ENCODE measurements at places on chromosomes 5 and 9. TPM values are rescaled to one million over a fixed set of nuclear protein-coding genes. Genes with fewer than 3 reads are reported as not detected.

GRCh38 chr5:67363963-67364362, 167.4 kb upstream of the CD180 start:
- H3K27ac ChIP-seq = no peak overlapping the region
- no peak for DNase-seq
- no peaks in the 10 kb centered on the region for H3K4me1 ChIP-seq
- no peaks in the 10 kb centered on the region for H3K36me3 ChIP-seq

DNA sequence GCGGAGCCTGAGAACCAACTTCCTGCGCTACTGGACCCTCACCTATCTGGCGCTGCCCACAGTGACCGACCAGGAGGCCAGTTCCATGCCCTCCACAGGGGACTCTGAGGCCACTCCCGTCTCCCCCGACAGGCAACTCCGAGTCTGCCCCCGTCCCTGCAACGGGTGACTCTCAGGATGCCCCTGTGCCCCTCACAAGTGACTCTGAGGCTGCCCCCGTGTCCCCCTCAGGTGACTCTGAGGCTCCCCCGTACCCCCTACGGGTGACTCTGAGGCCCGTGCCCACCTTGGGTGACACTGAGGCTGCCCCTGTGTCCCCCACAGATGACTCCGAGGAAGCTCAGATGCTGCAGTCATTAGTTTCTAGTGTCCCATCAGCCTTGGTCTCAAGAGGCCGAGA, 25.1 kb downstream of the CEL start:
- H3K4me3 ChIP-seq = no peak overlapping the region
- DNase-seq = no peak
- no peaks in the 10 kb centered on the region for H3K4me1 ChIP-seq
- no peaks in the 10 kb centered on the region for H3K36me3 ChIP-seq
- no peaks in the 10 kb centered on the region for H3K27me3 ChIP-seq

- no peak for DNase-seq
- H3K27me3 ChIP-seq = no peaks in the 10 kb centered on the region
- H3K27ac ChIP-seq = no peak overlapping the region
- no peak overlapping the region for H3K4me3 ChIP-seq
- H3K4me1 ChIP-seq = no peaks in the 10 kb centered on the region
Observed at GRCh38 chr5:57137401-57137800, 36.5 kb upstream of the GPBP1 start.

The PLAC8L1 gene
- total RNA-seq = not detected

GRCh38 chr5:10825897-10826644, 65.0 kb upstream of the DAP start:
- DNase-seq = no peak
- no peaks in the 10 kb centered on the region for H3K4me1 ChIP-seq
- H3K4me3 ChIP-seq = no peak overlapping the region

DNA sequence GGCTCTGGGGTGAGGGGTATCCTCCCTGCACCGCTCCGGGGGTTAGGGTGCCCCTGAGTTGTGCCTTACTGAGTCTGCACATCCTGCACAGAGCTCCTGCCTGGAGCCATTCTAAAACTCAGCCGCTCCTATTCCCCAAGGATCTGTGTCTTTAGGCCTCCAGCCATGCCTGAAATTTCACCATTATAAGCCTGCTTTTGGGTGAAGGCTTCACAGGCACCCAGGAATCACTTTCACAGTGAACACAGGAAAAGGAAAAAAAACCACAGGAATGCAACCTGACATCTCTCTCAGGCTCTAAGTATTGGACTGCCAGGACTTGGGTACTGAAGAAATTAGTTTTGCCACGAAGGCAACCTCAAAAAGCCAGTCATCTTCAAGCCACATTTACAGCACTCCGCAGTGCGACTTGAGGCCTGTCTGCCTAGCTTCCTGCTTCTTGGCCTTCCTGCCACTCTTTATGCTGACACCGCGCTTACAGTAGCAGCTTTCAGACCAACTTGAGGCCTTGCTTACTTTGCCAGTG, 30.9 kb downstream of the GALNT10 start:
- peaks cover 36% of the 10 kb centered on the region for H3K4me1 ChIP-seq
- H3K27me3 ChIP-seq = no peaks in the 10 kb centered on the region
- peak overlapping the region; percentile 2 for H3K4me3 ChIP-seq
- peak; percentile 84 for DNase-seq

- no peaks in the 10 kb centered on the region for H3K4me1 ChIP-seq
- no peak overlapping the region for H3K27ac ChIP-seq
- peak; percentile 23 for DNase-seq
- no peaks in the 10 kb centered on the region for H3K36me3 ChIP-seq
Observed at GRCh38 chr9:117073539-117074341, 341.1 kb downstream of the ASTN2 start.

- no peaks in the 10 kb centered on the region for H3K36me3 ChIP-seq
- H3K4me3 ChIP-seq = no peak overlapping the region
- no peak overlapping the region for H3K27ac ChIP-seq
- peaks cover 14% of the 10 kb centered on the region for H3K4me1 ChIP-seq
- no peaks in the 10 kb centered on the region for H3K27me3 ChIP-seq
- no peak for DNase-seq
Observed at GRCh38 chr9:93461821-93462220, 8.4 kb upstream of the FAM120AOS start.

DNA sequence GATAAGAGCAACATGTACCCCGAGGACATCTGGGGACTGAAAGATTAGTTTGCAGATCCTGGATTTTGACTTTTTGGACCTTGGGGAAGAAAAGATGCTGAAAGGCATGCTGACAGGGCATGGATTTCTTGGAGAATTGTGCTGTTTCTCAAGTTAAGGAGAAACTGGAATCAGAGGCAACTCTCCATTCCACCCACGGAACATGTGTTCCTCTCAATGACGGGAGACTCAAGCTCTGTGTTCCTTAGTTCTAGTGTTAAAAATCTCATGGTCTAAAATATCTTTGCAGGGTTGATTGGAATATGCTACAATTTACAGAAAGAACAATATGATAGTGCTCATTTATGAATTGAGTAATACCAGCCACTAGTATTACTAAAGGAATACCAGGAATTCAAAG, 34.4 kb upstream of the CDH12 start:
- no peaks in the 10 kb centered on the region for H3K27me3 ChIP-seq
- H3K27ac ChIP-seq = no peak overlapping the region
- no peaks in the 10 kb centered on the region for H3K4me1 ChIP-seq
- H3K36me3 ChIP-seq = no peaks in the 10 kb centered on the region

The TLX3 gene
- total RNA-seq = not detected

- no peaks in the 10 kb centered on the region for H3K27me3 ChIP-seq
Observed at GRCh38 chr5:149144637-149145036, 3.3 kb downstream of the ABLIM3 start.

The IRX2 gene
- total RNA-seq = 10.4 TPM

GRCh38 chr9:83501565-83501964, 36.6 kb downstream of the FRMD3 start:
- H3K27me3 ChIP-seq = no peaks in the 10 kb centered on the region
- no peaks in the 10 kb centered on the region for H3K36me3 ChIP-seq
- no peak for DNase-seq

- no peaks in the 10 kb centered on the region for H3K36me3 ChIP-seq
- peak; percentile 58 for DNase-seq
- H3K27ac ChIP-seq = peak overlapping the region; percentile 26
- no peak overlapping the region for H3K4me3 ChIP-seq
Observed at GRCh38 chr5:107135391-107135790, 535.3 kb downstream of the EFNA5 start.

GRCh38 chr5:17620627-17621026, 10.4 kb downstream of the TAF11L12 start:
- H3K4me3 ChIP-seq = no peak overlapping the region
- no peaks in the 10 kb centered on the region for H3K36me3 ChIP-seq
- no peak for DNase-seq
- H3K4me1 ChIP-seq = peaks cover 14% of the 10 kb centered on the region

GRCh38 chr9:4559261-4560182, 69.3 kb downstream of the SLC1A1 start:
- no peak overlapping the region for H3K4me3 ChIP-seq
- no peaks in the 10 kb centered on the region for H3K27me3 ChIP-seq
- no peaks in the 10 kb centered on the region for H3K36me3 ChIP-seq
- H3K4me1 ChIP-seq = no peaks in the 10 kb centered on the region
- no peak for DNase-seq
- H3K27ac ChIP-seq = no peak overlapping the region

The PFN3 gene
- not detected for total RNA-seq

- DNase-seq = no peak
- no peaks in the 10 kb centered on the region for H3K36me3 ChIP-seq
- H3K27me3 ChIP-seq = no peaks in the 10 kb centered on the region
- no peak overlapping the region for H3K27ac ChIP-seq
- no peak overlapping the region for H3K4me3 ChIP-seq
Observed at GRCh38 chr9:125608489-125609224, 98.4 kb downstream of the MAPKAP1 start.

- no peaks in the 10 kb centered on the region for H3K27me3 ChIP-seq
- H3K36me3 ChIP-seq = no peaks in the 10 kb centered on the region
- H3K27ac ChIP-seq = peak overlapping the region; percentile 97
- no peak overlapping the region for H3K4me3 ChIP-seq
Observed at GRCh38 chr9:19998153-19998552, 209.3 kb upstream of the SLC24A2 start.

The SLC46A2 gene
- not detected for total RNA-seq

The LCN10 gene
- total RNA-seq = not detected

- H3K4me1 ChIP-seq = peaks cover 17% of the 10 kb centered on the region
- DNase-seq = peak; percentile 99
- H3K27me3 ChIP-seq = no peaks in the 10 kb centered on the region
- peaks cover 3% of the 10 kb centered on the region for H3K36me3 ChIP-seq
- H3K4me3 ChIP-seq = no peak overlapping the region
- peak overlapping the region; percentile 8 for H3K27ac ChIP-seq
Observed at GRCh38 chr5:16812911-16813310, 123.2 kb downstream of the MYO10 start.

The HK3 gene
- not detected for total RNA-seq

DNA sequence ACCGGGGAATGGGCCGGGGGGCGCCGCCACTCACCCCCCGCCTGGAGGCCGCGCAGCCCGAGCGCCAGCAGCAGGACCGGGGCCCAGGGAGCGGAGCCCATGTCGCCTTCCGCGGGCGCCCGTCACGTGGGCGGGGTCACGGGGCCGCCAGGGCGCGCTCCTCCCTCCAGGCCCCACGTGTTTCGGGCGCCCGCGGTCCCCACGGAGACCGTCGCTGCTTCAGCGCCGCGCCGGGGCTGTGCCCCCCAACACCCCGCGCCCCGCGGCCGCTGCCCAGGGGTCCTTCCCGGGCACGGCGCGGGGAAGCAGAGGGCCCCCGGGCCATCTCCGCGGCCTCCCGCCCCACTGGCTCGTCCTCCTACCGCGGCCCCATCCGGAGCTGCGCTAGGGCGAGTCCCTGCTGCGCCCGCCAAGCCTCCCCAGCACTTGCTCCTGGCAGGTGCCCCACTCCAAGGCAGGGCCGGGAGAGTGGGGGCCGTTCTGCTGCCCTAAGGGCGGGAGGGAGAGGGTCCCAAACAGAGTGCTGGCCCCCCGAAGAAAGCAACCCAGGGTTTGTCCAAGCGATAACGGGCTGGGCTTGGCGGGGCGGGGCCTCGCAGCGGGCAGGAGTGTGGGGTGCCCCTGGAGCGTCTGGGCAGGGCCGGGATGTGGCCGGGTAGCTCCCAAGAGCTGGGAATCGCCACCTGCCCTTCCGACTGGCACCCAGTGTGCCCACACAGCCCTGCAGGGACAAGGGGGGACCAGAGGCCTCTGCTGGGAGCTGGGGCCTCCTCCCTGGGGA, at the start of gene DPP7:
Gene DPP7 (minus strand): TSS at position 121 of the 781 bp plus-strand sequence. CDS start 20 bp downstream, at position 101.
- 0 out of 2 replicates have a peak, but pooled peaks cover 5% of the 10 kb centered on the region for H3K4me1 ChIP-seq
- peak; percentile 41 for DNase-seq
- H3K27me3 ChIP-seq = no peaks in the 10 kb centered on the region
- peak within 1 kb of the TSS; percentile 70 for H3K4me3 ChIP-seq
- no peak within 1 kb of the TSS for H3K27ac ChIP-seq

GRCh38 chr5:157613385-157614245, 38.0 kb upstream of the ADAM19 start:
- H3K4me1 ChIP-seq = peaks cover 16% of the 10 kb centered on the region
- H3K27me3 ChIP-seq = no peaks in the 10 kb centered on the region
- no peak overlapping the region for H3K27ac ChIP-seq
- no peak overlapping the region for H3K4me3 ChIP-seq
- no peaks in the 10 kb centered on the region for H3K36me3 ChIP-seq
- DNase-seq = no peak

The MYMK gene
- not detected for total RNA-seq

The ITK gene
- 0.58 TPM for total RNA-seq

DNA sequence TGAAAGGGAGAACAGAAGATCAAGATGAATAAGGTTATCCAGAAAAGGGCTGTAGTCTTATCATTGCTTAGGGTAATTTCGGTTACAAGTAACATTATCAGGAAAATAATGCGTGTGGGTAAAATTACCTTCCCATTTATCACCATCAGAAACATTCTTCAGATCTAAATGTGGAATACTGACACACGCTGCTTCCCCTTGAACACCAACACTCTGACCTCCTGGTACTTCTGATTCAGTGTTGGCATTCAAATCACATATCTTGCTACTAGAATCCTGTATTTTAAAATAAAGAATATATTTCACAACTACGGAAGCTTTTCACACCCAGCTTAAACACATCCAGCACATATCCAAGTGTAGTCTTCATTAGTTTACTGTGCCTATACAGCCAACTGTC, 70.2 kb downstream of the PKD2L2 start:
- H3K4me3 ChIP-seq = no peak overlapping the region
- peaks cover 3% of the 10 kb centered on the region for H3K4me1 ChIP-seq
- H3K27me3 ChIP-seq = no peaks in the 10 kb centered on the region
- peaks cover 6% of the 10 kb centered on the region for H3K36me3 ChIP-seq

GRCh38 chr5:124021776-124022175, 509.8 kb downstream of the CSNK1G3 start:
- no peaks in the 10 kb centered on the region for H3K36me3 ChIP-seq
- no peak for DNase-seq
- H3K27ac ChIP-seq = no peak overlapping the region
- no peaks in the 10 kb centered on the region for H3K4me1 ChIP-seq
- H3K27me3 ChIP-seq = no peaks in the 10 kb centered on the region

Measured in PC-3 (cell line).